ENCODE measurements at places on chromosomes 5 and 9.

- DNase-seq: no peak
Measured at GRCh38 chr9:105144076-105144475, 100.4 kb upstream of the SLC44A1 start.

GRCh38 chr5:123285122-123286023 lies 137.8 kb downstream of the CEP120 start:
- no peak for DNase-seq

- peak; percentile 16 for DNase-seq
Measured at GRCh38 chr5:50853151-50853550, 186.7 kb downstream of the PARP8 start.

GRCh38 chr5:82560561-82560960 lies 282.4 kb upstream of the RPS23 start:
- no peak for DNase-seq

DNA sequence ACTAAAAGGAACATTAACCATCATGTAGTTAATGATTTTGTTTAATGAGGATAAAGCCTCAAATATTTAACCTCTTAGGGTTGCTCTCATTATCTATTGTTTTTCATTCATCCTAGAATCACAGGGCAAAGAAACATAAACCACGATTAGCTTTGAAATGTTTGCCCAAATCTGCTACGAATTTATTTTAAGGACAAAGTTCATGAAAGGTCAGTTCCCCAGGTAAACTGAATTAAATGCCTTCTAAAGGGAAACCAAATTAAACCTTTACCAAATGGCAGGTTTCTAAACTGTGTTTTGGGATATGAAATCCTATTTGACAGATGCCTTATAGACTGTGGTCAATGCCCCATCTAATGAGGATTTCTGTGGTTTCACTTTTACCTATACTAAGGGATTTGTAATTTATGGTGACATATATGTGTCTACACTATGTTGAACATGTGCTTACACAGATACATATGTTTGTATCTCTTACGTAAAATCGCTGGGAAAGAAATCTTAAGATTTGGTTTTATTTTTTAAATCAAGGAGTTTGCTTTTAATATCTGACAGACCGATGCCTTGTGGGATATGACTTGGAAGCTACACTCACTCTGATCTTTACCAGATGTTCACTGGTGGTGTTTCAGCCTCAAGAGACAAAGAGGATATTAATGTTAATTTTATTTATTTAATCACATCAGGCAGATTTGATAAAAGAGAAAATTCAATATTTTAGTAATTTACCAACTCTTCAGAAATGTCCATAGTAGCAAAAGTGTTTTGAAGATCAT lies 188.4 kb downstream of the GLIS3 start:
- no peak for DNase-seq

All from activated B cell treated with CpG ODN at 0.5 μM for 24 hours (primary cell).